ENCODE measurements at places on chromosomes 6 and 20.

- DNase-seq = no peak
Observed at GRCh38 chr6:170076466-170077165, 214.3 kb downstream of the DLL1 start.

- DNase-seq = no peak
Observed at GRCh38 chr6:118186672-118187567, 279.9 kb downstream of the SLC35F1 start.

- DNase-seq = no peak
Observed at GRCh38 chr6:42829561-42830092, 47.8 kb downstream of the BICRAL start.

- DNase-seq = no peak
Observed at GRCh38 chr6:152004036-152004566, 196.6 kb downstream of the ESR1 start.

GRCh38 chr20:14148042-14148441 is 152.7 kb downstream of the MACROD2 start:
- DNase-seq = no peak

- DNase-seq = no peak
Observed at GRCh38 chr6:715709-716491, 23.0 kb upstream of the EXOC2 start.

DNA sequence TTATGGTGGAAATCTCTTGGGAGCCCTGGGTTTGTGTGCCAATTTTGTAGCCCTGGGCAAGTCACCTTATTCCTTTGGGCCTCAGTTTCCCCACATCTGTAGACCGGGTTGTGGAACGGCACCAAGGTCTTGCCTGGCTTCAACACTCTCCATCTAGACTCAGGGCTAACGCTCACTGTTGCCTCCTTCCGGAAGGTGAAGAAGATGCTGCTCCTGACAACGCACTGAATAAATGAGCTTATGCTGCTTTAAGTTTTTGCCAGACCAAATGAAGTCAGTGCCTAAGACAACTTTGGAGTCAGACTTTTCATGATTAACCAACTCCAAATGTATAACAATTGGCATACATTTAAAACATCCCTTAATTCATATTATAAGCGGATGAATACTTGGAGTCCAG is 53.1 kb downstream of the PSMG4 start:
- no peak for DNase-seq

- DNase-seq = no peak
Observed at GRCh38 chr6:169830876-169831275, 79.5 kb downstream of the ERMARD start.

DNA sequence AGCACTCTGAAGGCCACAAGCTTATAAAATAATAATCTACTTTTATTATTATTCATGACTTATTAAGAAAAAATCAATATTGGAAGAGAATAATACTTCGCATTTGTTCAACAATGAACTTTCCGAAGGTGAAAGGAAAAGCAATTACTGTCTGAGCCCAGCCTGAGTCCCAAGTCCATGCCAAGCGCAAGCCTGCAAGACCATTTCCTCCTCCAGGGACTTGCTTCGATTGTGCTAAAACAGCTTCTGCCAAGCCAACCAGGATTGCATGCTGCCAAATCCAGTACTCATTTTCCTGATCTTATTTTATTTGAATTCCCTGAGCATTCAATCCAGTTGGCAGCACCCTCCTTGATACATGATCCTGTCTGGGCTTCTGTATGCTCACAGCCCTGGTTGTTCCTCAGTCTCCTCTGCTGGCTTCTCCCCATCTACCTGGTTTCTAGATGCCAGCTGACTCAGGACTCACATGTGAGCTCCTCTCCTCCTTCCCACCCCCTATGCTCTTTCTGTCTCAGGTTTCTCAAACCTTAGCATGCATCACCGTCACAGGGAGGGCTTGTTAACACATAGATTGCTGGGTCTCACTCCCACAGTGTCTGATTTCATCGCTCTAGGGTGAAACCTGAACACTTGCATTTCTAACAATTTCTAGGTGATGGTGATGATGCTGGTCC is 55.9 kb upstream of the PSMF1 start:
- DNase-seq = no peak
